ENCODE measurements at places on chromosomes 7 and 10. TPM values are rescaled to one million over a fixed set of nuclear protein-coding genes. Genes with fewer than 3 reads are reported as not detected.

PRXL2A gene
- not detected for total RNA-seq

KCTD7 gene
- 41.8 TPM for total RNA-seq

RBP4 gene
- not detected for total RNA-seq

ZNF746 gene
- 22.0 TPM for total RNA-seq

BHLHA15 gene
- total RNA-seq = 4.3 TPM

TMEM176A gene
- not detected for total RNA-seq

ZNF679 gene
- not detected for total RNA-seq

UBTD1 gene
- 2.0 TPM for total RNA-seq

TRRAP gene
- 82.6 TPM for total RNA-seq

UTF1 gene
- total RNA-seq = not detected

CPEB3 gene
- 3.2 TPM for total RNA-seq

COMTD1 gene
- total RNA-seq = 37.6 TPM

GOLGA7B gene
- total RNA-seq = 0.08 TPM

GPER1 gene
- total RNA-seq = 75.9 TPM

SPOCK2 gene
- total RNA-seq = 6.3 TPM

CPED1 gene
- total RNA-seq = not detected

NAT16 gene
- not detected for total RNA-seq

ASB10 gene
- not detected for total RNA-seq

NEUROD6 gene
- not detected for total RNA-seq

ERCC6 gene
- 25.7 TPM for total RNA-seq

VWDE gene
- total RNA-seq = not detected

NXPH1 gene
- total RNA-seq = not detected

PRLHR gene
- total RNA-seq = not detected

NPTX2 gene
- total RNA-seq = not detected

TIMM23B gene
- total RNA-seq = 31.4 TPM

OR13A1 gene
- 17.4 TPM for total RNA-seq

RASSF4 gene
- total RNA-seq = 5.3 TPM

SH2B2 gene
- 109 TPM for total RNA-seq

DLG5 gene
- 0.27 TPM for total RNA-seq

MCU gene
- total RNA-seq = 9.4 TPM

ABCB4 gene
- total RNA-seq = 1.2 TPM

CCL24 gene
- not detected for total RNA-seq

FAM237B gene
- total RNA-seq = not detected

RAPGEF5 gene
- total RNA-seq = 120 TPM

CCDC201 gene
- total RNA-seq = not detected

All from OCI-LY7 (cell line).